ENCODE measurements at places on chromosomes 7 and 10.

- no peak for DNase-seq
Measured at GRCh38 chr7:89028319-89028718, 232.8 kb upstream of the TEX47 start.

GRCh38 chr10:78394047-78394446 is 360.4 kb downstream of the RPS24 start:
- no peak for DNase-seq

DNA sequence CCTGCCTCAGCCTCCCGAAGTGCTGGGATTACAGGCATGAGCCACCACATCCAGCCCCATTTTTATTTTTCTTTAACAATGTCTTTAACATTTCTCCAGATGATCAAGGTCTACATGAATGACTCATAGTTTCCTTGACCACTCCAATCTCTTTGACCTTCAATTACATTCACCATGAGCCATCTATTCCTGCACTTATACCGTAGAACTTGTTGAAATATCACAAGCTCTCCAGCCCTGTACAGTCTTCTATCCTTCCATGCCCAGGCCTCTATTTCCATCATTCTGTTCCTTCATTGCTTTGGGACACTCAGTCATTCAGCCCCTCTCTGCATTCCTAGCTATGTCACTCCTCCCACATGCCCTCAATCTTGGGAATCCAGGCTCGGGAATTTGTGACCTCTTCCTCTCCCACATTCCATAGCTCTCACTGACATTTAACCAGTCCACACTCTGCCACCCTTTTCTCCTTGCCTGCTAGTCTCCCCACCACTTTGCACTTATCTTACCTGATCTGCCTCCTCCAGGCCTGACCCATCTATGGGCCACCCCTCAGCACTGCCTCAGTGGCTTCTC is 151.8 kb upstream of the STK17A start:
- DNase-seq = no peak

GRCh38 chr10:121436630-121437341 is 161.5 kb downstream of the FGFR2 start:
- DNase-seq = no peak

GRCh38 chr10:6671976-6672375 is 91.9 kb upstream of the PRKCQ start:
- no peak for DNase-seq

- no peak for DNase-seq
Measured at GRCh38 chr7:147990942-147991341, 599.6 kb upstream of the C7orf33 start.

- no peak for DNase-seq
Measured at GRCh38 chr7:155806096-155806871, 6.0 kb downstream of the SHH start.

- no peak for DNase-seq
Measured at GRCh38 chr10:83961620-83962019, 177.7 kb upstream of the GHITM start.

GRCh38 chr10:121594623-121595350 is 3.5 kb downstream of the FGFR2 start:
- no peak for DNase-seq
